ENCODE measurements at places on chromosomes 13 and 19.
A peak's percentile ranks its signal among the peaks of the same experiment; 100 is the strongest.

GRCh38 chr13:80040196-80040980 lies 300.5 kb downstream of the SPRY2 start:
- DNase-seq, result no peak

DNA sequence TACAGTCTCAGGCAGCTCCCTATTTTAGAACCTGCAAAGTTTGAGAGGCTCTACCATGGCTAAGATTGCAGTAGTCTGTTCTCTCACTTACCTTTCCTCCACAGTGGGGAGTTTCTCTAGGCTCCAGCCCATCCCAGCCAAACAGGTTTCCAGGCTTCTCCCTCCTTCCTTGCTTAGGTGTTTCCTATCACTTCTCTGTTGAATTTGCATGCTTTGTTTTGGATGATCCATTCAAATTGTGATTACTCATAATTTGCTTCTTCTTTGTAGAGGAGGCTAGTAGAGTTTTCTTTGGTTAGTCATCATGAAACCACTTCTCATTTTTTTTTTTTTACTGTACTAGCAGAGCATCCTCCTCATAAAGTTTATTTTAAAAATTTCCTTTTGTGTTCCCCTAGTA lies 1242.2 kb upstream of the MIR17HG start:
- no peak for DNase-seq

DNA sequence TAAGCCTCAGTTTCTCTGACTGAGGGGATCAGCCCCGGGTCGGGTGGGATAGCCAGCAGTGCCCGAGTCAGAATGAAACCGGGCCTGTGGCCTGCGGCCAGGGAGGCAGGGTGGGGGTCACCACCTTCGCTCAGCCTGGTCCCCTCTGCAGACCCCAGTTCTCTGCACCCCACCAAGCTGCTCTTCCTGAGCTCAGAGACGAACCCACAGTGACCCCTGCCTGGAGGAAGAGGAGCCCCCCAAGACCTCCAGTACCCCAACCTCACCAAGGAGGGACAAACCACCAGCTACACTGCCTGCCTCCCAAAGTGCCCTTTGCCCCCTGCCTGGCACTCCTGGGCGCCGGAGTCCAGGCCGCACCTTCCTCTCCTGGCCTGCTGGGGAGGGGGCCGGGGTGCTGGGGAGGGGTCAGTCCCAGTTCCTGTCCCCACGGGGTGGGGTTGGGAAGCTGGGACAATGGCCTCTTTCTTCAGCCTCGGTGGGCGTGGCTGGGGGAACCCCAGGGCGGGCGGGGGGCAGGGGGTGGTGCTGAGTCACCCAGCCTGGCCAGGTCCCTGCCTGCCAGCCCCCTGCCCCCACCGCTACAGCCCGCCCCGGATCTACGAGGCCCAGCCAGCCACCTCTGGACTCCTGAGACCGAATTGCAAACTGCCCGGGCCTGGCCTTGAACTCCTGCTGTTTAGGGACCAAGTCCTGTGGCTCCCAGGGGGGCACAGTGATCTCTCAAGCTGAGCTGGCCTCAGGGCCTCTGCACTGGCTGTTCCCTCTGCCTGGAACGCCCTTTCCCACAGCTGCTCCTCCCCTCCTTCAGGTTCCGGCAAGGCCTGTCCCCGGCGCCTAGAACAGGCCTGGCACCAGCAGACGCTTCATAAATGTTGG lies 14.3 kb downstream of the ZBTB7A start:
- DNase-seq, result no peak

DNA sequence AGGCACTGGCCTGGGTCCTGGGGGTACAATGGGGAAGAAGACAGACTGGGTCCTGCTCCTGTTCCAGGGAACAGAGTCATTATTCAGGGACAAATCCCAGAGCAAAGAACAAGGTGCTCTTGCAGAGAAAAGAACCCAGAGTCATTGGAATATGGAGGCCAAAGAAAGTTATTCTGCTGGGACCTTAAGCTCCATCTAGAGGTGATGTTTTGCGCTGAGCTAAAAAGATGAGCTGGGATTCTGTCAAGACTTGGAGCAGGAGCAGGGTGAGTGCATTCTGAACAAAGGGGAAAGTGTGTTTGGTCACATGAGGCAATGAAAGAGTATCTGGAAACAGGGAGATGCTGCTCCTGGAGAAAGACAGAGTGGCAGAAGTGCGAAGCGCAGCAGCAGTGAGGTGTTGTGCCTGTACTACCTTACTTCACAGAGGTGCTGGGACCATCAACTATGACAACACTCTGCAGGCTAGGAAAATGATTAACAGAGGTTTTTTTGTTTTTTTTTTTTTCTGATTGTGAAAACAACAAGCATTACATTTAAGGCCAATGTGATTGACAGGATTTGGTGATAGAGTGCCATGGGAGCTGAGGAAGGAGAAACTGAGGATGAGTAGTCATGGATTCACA lies 95.3 kb upstream of the TNFSF11 start:
- no peak for DNase-seq

- no peak for DNase-seq
Measured at GRCh38 chr19:37874784-37875183, 31.6 kb downstream of the WDR87 start.

DNA sequence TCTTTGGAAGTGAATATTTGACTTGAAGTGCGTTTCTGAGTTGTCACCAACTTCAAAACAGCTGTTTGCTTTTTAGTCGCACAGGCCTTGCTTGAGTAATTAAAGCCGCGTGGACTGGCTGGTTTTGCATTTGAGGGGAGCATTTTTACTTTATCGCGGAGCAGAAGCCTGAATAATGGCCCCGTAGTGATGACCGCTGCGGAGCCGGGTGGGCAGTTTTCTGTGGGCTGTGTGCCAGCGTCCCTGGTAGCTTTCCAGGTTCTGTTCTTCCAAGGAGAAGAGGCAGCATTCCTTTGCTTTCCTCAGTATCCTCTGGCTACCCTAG lies 1.1 kb downstream of the NAA16 start:
- peak; percentile 14 for DNase-seq

- no peak for DNase-seq
Measured at GRCh38 chr19:7177926-7178325, 108.4 kb downstream of the ZNF557 start.

DNA sequence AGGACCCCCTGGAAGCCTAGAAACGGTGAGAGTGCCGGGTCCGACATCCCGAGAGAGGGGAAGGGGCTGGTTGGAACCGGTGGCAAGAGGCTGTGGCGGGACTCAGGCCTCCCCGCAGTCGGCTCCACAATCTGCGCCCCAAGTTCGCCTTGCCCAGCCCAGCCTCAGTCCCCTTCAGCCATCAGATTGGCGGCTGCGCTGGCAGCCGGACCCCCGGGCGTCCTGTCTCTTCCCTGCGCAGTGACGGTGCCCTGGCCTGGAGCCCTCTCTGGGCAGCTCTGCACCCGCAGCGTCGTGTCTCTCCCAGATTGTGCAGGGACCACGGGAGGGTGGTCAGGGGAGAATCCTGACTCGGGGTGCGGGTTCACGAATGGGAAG lies 315 bp downstream of the ZNF492 start:
- DNase-seq, result no peak

GRCh38 chr13:99226513-99226912 lies 25.9 kb downstream of the UBAC2 start:
- no peak for DNase-seq

- no peak for DNase-seq
Measured at GRCh38 chr13:93562676-93563075, 336.1 kb downstream of the GPC6 start.

DNA sequence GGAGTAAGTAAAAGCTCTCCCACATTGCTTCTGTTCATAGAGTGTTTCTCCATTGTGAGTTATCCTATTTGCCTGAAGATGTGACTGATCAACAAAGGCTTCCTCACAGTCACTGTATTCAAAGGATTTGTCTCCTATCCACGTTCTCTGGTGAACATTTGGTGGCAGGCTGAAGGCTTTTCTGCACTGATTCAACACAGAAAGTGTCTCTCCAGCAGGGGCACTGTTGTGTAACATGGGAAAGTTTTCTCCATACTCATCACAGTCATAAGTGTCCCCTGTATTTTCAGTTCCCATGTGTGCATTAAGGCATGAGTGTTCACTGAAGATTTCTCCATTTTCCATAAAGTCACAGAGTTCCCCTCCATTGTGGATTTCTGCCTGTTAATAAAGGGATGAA lies 17.6 kb downstream of the ZNF121 start:
- DNase-seq, result no peak

GRCh38 chr19:39810424-39810823 lies 23.5 kb downstream of the DYRK1B start:
- DNase-seq, result no peak

DNA sequence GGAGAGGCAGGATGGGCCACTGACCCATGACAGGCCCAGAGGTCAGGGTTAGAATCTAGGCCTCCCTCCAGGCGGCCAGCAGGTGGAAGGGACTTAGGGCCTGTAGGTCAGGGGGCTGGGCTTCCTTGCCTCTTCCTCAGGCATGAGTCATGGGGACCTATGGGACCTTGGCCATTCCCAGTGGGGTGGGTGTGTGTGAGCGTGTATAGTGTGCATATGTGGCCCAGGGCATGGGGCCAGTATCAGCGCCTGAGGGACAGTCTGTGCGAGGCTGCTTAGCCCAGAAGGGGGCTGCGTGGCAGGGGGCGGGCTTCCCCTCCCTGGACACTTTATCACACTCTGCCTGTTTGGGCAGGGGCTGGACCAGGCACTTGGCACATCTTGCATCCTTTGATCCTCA lies 13.3 kb downstream of the KCTD15 start:
- DNase-seq, result no peak

GRCh38 chr19:15238639-15239155 lies 6.4 kb upstream of the EPHX3 start:
- DNase-seq, result no peak

- DNase-seq, result no peak
Measured at GRCh38 chr13:80137994-80138393, 202.9 kb downstream of the SPRY2 start.

DNA sequence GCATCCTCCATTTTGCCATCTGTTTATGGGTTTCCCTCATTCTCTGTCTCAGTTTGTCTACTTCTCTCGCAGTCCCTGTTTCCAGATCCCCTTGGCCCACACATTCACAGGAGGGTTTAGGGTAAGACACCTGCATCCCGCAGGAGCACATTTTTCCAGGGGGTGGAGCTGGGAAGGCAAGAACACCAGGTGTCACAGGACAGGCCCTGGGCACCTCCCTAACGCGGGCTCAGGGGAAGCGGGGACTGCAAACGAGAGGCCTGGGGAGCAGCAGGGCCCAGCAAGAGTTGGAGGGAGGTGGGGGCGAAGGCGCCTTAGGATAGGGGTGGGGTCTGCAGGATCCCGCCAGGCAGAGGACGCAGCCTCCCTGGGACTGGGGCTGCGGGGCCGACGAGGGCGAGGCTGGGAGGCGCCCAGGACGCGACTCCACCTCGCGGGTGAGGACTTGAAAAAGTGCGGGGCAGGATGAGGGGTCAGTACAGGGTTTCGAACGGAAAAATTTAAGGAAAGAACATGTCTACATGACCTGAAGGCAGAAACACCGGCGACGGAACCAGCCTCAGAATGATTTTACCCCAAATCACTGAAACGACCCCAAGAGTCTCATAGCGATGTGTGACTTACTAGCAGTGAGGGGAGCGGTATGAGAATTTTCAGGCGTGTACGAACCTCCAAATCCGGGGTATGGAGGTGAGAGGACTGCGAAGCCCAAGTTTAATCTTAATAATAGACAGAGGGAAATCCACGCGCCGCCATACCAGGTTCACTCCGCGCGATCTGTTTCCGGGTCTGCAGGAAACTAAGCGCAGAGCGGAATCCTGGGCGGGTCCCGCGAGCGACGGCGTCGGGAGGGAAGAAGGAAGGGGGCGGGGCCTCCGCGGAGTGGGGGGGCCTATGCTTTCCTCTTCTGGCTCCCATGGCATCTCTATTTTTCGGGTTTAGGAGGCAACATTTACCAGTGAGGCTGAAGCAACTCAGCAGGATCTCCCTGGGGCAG lies 7.1 kb upstream of the ERVV-2 start:
- DNase-seq, result no peak

GRCh38 chr13:45185286-45185685 lies 15.6 kb downstream of the KCTD4 start:
- DNase-seq, result no peak

DNA sequence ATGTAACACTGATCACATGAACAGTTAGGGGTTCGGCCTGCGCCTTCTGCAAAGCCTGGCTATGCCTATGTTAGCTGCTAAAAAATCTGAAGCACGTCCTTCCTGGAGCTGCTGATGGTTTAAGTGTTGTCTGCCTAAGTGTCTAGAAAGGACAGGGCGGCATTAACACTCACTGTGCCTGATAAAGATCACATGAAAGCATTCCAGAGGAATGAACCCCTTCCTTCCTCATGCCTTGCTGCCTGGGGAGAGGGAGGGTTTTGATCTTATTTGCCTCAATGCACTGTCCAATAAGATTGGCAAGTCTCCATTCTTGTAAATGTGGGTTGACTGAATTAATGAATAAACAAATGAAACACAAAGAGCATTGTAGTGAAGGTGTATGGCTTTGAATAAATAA lies 5.2 kb downstream of the DOCK9 start:
- no peak for DNase-seq

GRCh38 chr13:83297586-83298290 lies 584.5 kb downstream of the SLITRK1 start:
- no peak for DNase-seq

DNA sequence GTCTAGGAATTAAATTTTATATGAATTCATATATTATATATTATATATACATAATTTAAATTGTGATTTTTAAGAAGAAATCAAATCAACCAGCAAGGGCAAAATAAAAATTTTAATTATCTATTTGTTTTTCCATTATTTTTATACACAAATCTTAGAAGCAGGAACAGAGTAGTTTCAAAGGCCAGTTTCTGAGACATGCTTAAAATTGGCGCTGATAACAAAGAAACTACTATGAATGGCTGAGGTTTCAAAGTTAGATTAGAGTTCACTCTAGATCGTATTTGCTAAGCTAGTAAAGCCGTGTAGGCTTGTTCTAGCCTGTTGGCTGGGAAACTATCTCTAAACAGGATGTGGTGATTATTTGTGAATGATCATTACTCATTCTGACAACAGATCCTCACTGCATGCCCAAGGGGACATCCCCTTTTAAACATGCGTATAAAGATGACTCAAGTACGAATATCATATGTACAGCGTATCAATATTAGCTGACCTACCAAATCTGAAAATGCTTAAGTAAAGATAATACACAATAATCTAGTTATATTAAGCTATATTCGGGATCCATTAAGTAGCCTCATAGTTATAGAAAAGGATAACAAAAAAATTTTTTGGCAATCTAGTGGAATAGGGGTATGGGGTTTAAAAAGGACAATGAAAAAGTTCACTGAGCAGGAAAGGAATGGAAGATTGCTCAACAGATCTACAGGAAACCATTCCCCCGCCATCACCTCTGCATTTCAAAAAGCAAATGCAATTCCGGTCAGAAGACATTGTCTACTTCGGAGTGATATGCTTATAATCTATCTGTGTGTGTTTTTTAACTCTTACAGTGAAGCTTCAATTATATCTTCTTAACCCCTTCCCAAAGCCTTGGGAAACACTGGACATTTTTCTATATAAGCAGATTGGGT lies 150.1 kb downstream of the SHISA2 start:
- peak; percentile 44 for DNase-seq

Measured in CD4-positive, alpha-beta T cell treated with Interleukin-6 for 4 hours (primary cell).